ENCODE measurements at places on chromosomes 4 and X.

DNA sequence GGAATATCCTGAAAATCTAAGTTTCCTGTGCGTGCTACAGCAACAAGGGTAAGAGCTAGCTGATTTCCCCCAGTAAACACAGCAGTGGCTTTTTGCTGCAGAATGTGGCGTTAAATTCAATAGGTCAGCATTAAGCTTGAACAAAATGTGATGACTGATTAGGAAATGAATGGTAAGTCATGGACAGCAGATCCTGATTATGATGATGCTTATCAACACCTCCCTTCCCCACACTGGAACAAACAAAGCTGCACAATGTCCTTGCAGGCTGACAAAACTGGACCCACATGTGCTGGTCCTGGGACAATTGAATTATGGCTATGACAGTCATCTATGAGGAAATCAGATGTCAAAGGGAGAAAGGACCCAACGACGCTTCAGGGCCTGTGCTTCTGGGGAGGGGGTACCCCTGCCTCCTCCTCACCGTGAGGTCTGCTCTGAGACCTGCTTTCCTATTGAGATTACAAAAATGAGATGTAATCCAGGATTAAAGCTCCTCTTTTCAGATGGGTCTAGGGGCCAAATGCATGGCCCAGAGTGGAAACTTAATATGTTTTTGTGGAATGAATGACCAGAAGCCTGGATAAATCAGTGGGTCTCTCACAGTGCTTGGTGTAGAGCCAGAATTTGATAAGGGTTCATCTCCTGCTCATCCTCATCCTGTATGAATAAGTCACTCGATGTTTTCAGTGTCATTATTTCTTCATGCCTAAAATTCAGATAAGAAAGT, 32.0 kb upstream of the BOD1L1 start:
- DNase-seq, result no peak

- no peak for DNase-seq
Measured at GRCh38 chrX:134725103-134725690, 66.9 kb upstream of the PLAC1 start.

GRCh38 chr4:81509191-81509590, 37.5 kb upstream of the RASGEF1B start:
- DNase-seq, result no peak

DNA sequence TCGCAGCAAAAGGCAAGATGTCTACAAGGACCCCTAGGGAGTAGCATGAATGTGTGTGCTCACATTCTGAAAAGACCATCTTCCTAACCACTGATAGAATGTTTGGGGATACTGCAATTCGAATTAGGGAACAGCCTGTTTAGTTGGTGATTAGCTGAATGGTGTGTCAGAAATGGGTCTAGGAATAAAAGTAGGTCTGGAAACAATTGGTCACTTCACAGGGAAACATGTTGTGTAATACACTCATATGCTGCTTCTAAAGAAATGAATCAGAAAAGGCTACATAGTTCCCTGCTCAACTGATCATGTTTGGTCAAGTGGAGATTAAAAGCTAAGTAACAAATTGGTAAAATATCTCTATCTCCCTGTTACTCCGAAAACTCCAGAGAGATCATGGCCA, 2362.4 kb upstream of the TENM3 start:
- DNase-seq, result no peak

DNA sequence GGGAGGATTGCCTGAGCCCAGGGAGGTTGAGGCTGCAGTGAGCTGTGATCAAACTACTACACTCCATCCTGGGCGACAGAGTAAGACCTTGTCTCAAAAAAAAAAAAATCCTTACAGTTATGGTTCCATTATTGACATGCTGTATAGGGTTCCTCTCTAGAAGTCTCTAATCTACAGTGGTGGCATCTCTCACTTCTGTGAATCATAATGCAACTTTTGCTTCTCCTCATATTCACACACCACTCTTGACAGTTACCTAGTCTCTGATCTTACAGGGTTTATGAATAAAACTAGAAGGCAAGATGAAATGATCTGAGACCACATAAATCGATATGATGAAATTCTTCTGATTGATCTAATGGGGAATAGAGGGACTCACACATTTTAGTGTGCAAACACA, 40.6 kb downstream of the DOCK11 start:
- DNase-seq, result no peak

- DNase-seq, result no peak
Measured at GRCh38 chr4:53925050-53925605, 139.3 kb downstream of the CHIC2 start.

DNA sequence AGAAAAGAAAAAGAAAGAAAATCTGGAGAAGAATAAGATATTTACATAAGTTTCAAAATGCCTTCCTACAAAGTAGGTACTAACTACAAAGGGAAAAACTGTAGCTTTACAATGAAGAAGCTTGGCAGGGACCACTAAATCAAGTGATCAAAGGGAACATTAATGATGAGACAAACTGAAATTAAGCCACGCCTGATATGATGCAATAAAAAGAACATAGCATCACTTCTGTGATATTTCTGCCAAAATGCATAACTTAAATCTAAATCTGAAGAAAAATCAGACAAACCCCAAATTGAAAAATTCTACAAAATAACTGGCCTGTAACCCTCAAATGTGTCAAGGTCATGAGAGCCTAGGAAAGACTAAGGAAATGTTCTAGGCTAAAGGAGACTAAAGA, 8.9 kb upstream of the DCLK2 start:
- DNase-seq, result no peak

DNA sequence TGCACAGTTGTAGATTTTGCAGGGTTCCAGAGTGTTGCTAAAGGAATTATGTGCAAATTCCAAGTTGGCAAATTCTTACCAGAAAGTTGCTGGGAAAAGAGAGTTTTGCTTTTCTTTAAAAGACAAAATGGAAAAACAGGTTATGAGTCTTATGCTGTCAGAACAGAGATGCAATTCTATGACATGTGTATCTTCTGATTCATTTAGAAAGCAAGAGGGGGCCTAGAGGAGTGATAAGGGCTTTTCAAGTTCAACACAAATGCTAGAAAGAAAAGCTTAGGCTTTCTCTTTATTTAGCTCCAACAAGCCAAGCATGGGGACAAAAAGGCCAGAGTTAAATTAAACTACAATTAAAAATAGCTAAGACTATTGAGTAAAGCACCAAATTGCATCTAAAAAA, 72.4 kb upstream of the GATB start:
- DNase-seq, result no peak

DNA sequence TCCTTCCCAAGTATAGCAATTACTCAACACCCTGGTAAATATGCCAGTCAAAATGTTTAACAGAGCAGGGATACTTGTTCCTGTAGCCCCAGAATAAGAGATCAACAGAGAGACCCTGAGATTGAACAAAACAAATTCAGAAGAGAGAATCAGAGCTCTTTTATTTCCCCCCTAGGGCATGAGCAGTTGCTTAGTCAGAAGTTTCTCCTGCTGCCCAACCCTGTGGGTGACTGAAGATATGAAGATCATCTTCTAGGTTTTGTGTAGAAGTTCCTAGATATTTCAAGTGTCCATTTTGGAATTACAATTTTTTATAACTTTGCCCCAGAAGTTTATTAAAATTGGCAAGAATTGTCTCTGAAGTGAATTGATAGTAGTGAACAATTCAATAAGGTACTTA, 59.1 kb upstream of the RXFP1 start:
- no peak for DNase-seq

DNA sequence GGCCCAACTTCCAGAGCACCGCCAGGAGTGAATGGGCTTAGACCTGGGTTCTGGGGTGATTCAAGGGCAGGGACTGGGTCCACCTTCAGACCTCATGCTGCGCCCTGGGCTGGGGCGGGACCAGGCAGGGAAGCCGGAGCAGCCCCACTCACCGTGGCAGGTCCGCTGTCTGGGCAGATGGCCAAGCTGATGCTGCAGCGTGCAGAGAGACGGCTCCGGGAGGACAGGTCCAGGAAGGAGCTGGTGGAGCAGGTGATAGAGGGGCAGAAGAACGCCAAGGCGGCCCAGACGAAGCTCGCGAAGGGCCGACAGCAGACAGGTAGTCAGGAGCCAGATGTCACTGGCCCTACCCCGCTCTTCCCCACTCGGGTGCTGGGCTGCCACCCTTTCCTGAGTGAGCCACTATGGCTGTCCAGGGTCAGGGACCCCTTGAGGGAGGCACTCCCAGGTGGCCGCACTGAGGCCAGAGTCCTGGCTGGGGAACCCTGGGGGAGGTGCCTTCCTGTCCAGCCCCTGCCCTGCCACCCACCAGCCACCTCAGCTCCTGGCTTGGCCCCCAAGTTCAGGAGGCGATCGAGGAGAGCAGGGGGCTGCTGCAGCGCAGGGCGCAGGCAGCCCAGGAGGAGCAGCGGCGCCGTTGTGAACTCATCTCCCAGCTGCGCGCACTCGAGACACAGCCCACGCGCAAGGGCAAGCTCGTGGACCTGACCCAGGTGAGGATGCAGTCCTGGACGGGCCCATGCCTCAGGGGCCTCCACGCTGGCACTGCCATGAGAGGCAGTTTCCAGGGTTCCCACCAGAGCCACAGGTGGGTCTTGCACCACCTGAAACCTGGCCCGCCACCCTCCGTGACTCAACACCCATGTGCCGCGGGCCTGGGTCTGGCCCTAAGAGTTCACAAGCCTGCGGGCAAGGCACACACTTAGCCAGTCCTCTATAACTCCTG, 10.1 kb upstream of the RNF4 start:
- DNase-seq, result no peak

GRCh38 chrX:12403474-12404082, 265.3 kb downstream of the FRMPD4 start:
- no peak for DNase-seq

- DNase-seq, result no peak
Measured at GRCh38 chr4:82402196-82402775, 28.0 kb downstream of the HNRNPDL start.

- no peak for DNase-seq
Measured at GRCh38 chrX:81377329-81377728, 175.4 kb downstream of the SH3BGRL start.

DNA sequence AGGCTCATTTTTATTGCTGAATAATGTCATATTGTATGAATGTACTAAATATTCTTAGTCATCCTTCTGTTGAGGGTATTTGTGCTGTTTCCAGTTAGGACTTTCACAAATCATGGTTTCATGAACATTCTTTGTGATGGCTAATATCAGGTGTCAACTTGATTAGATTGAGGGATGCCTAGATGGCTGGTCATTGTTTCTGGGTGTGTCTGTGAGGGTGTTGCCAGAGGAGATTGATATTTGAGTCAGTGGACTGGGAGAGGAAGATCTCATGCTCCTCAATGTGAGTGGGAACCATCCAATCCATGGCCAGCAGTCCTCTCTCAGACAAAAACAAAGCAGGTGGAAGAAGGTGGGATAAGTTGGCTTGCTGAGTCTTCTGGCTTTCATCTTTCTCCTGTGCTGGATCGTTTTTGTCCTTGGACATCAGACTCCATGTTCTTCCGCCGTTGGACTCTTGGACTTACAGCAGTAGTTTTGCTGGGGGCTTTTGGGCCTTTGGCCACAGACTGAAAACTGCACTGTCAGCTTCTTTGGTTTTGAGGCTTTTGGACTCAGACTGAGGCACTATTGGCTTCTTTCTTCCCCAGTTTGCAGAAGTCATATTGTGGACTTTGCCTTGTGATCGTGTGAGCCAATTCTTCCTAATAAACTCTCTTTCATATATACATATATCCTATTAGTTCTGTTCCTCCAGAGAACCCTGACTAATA, 11.9 kb upstream of the HS3ST1 start:
- DNase-seq, result no peak

DNA sequence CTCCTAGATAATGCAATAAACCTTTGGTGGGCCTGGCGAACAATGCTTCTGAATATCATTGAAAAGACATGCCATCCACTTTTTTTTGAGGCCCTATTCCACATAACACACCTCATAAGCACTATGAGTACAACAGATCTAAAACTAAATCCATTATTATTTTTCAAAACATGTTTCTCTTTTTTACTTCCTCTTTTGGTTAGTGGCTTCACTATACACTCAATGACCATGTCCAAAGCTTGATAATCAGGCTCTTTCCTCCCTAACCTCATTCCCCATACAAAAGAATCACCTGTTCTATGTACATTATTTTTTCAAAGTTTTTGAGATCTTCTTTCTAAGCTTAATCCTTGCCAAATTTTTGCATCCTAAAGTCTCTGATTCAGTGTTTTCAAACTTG, 20.4 kb upstream of the NPY2R start:
- DNase-seq, result no peak

DNA sequence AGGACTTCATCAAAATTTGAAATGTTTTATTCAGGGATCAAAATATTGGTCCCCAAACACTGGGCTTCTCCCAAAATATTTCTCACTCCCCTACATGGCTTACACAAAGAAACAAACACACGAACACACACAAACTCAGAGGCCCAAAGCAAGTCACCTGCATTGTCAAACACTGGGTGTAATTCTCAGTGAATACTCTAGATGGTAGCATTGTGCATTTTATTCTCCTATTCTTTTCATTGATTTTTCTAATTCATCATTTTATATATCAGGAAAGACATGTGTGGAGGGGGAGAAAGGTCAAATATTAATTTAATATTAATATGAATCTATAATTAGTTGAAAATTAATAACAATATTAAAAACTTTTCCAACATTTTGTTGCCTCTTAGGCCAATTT, 72.3 kb upstream of the TNMD start:
- no peak for DNase-seq

- DNase-seq, result no peak
Measured at GRCh38 chr4:90996813-90997212, 869.6 kb downstream of the CCSER1 start.

- no peak for DNase-seq
Measured at GRCh38 chr4:66991521-66991920, 553.8 kb downstream of the CENPC start.

DNA sequence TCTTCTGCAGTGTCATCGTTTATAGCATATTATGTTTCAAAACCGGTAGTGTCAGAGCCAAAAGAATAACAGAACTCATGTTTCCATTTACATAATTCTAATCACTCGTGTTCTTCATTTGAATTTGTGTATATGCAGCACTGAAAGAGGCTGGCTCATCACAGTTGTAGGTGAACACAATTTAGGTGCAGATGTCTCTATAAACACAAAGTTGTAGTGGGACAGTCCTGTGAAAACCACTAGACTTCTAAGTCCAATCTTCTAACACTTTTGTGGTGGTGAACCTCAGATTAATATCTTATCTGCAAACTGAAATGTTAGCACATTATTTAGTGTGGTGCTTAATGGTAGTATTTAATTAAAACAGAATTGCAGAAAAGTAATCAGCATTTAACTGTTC, 872.4 kb downstream of the C4orf33 start:
- DNase-seq, result no peak

DNA sequence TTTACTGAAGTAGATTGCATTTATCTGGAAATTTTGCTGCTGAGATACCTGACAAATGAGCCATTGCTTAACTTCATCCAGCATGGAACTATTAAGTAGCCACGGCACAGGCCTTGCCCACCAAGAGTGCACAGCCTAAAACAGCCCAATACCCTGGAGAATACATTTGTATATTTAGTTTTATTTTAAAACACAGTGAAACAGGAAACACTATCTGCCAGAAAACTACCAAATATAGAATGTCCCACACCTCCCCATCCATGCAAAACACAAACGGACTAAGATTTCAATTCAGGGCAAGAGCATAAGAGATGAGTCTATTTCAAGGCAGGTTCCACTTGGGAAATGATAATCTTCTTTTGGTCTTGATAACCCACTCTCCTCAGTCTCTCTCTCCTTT, 57.1 kb downstream of the MAML3 start:
- DNase-seq, result no peak

GRCh38 chrX:148135738-148136137, 154.6 kb downstream of the FMR1NB start:
- no peak for DNase-seq

All from activated T-helper 1 cell treated with anti-CD3 and anti-CD28 coated beads, Interleukin-2, amount 50 U/mL, for 16 hours (primary cell).